Right lobe of liver (tissue), 6 donors: ENCODE measurements at places on chromosomes 7 and 10. TPM values are rescaled to one million over a fixed set of nuclear protein-coding genes. Genes with fewer than 3 reads are reported as not detected.

DNA sequence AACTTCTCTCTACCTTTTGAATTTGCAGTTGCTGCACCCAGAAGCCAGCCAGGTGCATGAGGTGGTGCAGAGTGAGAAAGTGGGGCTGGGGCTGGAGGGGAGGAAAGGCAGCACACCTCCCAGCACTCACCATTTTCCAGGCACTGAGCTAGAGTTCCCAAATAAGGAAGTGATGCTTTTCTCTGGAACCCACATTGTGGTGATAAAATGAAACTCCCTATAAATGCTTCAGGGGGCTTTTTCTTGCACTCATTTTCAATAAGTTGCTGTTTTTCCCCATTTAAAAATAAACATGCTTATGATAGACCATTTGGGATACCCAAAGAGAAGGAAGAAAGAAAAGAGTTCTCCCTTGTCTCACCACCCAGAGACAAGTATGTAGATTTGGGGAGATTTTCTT, 42.8 kb upstream of the TNS3 start:
- no peak overlapping the region for H3K4me3 ChIP-seq
- DNase-seq = no peak
- H3K36me3 ChIP-seq = no peaks in the 10 kb centered on the region
- no peaks in the 10 kb centered on the region for H3K27me3 ChIP-seq

- no peaks in the 10 kb centered on the region for H3K4me1 ChIP-seq
- no peak for DNase-seq
- H3K27ac ChIP-seq = no peak overlapping the region
These were observed 490.5 kb upstream of the PFKP start for GRCh38 chr10:2576892-2577291.

GRCh38 chr10:74917481-74918077, 91.2 kb downstream of the KAT6B start:
- H3K27ac ChIP-seq = no peak overlapping the region
- no peaks in the 10 kb centered on the region for H3K4me1 ChIP-seq
- H3K36me3 ChIP-seq = no peaks in the 10 kb centered on the region
- H3K27me3 ChIP-seq = no peaks in the 10 kb centered on the region
- H3K4me3 ChIP-seq = no peak overlapping the region

Gene ACTR3C
- 32.8 TPM for total RNA-seq

- no peaks in the 10 kb centered on the region for H3K36me3 ChIP-seq
- DNase-seq = no peak
- H3K4me1 ChIP-seq = no peaks in the 10 kb centered on the region
- no peak overlapping the region for H3K4me3 ChIP-seq
These were observed 69.7 kb upstream of the APBB1IP start for GRCh38 chr10:26368463-26368862.
